ENCODE measurements at places on chromosomes 7 and 10. TPM values are rescaled to one million over a fixed set of nuclear protein-coding genes. Genes with fewer than 3 reads are reported as not detected.
A peak's percentile ranks its signal among the peaks of the same experiment; 100 is the strongest.

The IGF2BP3 gene
- total RNA-seq: 1.2 TPM

The FAM25A gene
- not detected for total RNA-seq

The BTBD16 gene
- not detected for total RNA-seq

DNA sequence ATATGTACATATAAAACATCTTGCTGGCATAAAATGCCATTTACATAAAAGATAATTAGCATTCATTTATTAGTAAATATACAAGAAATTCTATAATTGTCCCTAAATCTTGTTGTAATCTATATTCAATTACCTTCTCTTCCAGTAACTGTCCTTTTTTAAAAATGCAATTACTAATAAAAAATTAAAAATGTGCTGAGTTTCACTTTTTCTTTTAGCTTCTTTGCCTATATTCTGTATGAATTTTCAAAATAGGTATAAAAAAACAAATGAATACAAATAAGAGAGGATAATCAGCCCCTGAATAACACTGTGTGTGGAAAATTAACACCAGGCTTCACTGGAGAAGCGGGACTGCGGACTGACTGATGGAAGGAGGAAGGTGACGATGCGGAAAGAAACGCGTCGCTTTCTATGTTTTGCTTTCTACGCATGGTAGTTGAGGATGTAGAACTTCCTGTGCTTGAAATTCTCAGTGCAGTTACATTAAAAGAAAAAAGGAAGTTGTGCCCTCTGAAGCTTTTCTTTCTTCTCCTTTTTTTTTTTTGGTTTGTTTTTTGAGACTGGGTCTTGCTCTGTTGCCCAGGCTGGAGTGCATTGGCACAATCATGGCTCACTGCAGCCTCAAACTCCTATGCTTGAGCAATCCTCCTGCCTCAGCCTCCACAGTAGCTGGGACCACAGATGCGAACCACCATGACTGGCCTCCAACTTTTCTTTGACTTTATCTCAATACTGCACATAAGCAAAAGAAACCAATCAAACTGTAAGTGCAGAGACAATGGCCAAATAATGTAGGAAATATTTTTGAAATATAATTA lies 7.4 kb upstream of the ZMYND11 start:
- H3K36me3 ChIP-seq: no peaks in the 10 kb centered on the region
- peak overlapping the region; percentile 68 for H3K27ac ChIP-seq
- peaks cover 5% of the 10 kb centered on the region for H3K4me1 ChIP-seq
- DNase-seq: peak; percentile 45

DNA sequence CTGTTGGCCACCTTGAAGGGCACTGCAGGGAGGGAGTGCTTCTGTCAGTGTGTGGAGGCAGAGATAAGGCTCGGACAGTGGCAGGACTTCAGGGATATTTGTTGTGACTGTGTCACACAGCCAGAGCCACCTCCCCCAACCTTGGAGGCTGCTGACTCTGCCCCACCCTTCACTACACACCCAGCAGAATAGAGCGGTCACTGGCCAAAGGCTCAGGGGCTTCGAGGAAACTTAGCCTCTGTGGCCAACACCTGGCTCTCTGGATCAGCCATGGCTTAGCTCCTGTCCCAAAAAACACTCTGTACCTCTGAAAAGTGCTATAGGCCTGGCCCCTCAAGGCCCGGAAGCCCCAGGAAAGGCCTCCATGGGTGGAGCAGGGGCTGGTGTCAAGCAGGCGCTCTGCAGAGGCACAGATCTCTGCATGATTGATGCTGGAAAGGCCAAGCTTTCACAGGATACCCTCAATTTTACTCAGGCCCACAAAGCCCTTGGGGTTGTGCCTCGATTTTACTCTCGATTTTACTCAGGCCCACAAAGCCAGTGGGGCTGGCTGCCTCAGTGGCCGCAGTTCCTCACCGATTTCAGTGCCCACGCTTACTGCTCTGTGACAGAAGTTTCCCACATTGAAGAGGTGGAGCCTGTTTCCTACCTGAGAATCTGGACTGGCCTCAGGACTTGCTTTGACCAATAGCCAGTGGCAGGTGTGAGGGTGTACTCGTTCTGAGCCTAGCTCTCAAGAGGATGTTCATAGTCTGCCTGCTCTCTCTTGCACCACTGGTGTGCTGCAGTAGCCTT lies 113.2 kb upstream of the GPR26 start:
- no peaks in the 10 kb centered on the region for H3K4me1 ChIP-seq
- H3K27me3 ChIP-seq: no peaks in the 10 kb centered on the region
- no peak overlapping the region for H3K27ac ChIP-seq
- no peaks in the 10 kb centered on the region for H3K36me3 ChIP-seq

GRCh38 chr10:13839030-13839429 lies 252.3 kb downstream of the PRPF18 start:
- H3K27ac ChIP-seq: no peak overlapping the region
- H3K4me3 ChIP-seq: no peak overlapping the region

DNA sequence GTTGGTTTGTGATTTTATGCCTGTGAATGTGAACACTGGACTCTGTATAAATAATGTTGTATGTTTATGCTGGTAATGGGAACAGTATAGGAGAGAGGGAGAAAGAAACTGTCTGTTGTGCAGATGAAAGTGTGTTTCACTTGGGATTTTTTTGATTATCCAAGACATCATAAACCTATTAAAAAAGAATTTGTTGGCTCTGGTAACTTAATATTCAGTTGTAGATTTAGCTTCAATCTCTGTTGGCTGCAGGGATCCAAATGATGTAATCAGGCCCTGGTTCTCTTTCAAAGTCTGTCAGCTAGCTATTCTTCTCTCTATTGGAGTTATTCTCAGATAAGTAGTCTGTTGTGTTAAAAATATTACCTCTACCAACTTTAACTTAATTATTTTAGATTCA lies 168.8 kb upstream of the RHOBTB1 start:
- H3K27me3 ChIP-seq: no peaks in the 10 kb centered on the region
- no peak for DNase-seq
- H3K27ac ChIP-seq: no peak overlapping the region
- H3K4me3 ChIP-seq: no peak overlapping the region
- no peaks in the 10 kb centered on the region for H3K4me1 ChIP-seq
- no peaks in the 10 kb centered on the region for H3K36me3 ChIP-seq

- no peak overlapping the region for H3K4me3 ChIP-seq
- H3K36me3 ChIP-seq: peaks cover 10% of the 10 kb centered on the region
- H3K27ac ChIP-seq: no peak overlapping the region
- no peak for DNase-seq
Measured at GRCh38 chr10:809671-810350, 120.3 kb upstream of the DIP2C start.

DNA sequence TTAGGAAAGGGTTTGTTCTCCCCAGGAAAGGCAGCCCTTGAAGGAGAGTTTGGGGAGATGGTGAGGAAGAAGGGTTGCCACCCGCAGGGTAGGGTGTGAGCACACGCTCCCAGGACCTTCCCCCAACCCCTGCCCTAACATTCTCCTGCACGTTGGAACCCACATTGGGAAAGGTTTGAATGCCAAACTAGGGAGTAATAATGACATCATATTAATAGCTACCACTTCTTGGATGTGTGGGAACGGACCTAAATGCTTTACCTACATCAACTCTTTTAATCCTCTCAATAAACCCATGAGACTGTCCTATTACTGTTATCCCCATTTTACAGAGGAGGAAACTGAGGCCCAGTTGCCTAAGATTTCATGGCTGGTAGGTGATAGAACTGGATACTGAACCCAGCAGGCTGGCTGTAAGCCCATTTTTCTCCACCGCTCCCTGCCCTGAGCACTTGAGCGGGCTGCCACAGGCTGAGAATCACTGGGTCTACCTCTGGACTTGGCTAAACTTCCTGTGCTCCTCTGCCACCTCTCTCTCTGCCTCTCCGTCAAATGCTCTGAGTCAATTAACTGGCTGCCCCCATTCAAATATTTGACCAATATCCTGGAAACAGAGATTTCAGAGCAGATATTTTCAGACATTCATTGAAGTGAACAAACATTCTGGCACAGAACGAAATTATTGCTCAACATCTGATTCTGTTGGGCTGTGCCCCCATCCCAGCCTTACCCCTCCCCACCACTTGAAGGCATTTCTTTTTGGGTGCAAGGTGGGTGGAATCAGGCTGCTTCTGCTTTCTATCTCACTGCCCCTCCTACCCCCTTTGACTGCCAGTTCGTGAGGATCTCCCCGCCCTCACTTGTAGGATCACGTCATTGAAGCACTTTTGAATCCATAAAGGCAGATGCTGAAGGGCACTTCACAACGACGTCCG lies 129.7 kb downstream of the C10orf105 start:
- no peak overlapping the region for H3K4me3 ChIP-seq
- H3K27ac ChIP-seq: no peak overlapping the region
- no peaks in the 10 kb centered on the region for H3K36me3 ChIP-seq
- DNase-seq: no peak

DNA sequence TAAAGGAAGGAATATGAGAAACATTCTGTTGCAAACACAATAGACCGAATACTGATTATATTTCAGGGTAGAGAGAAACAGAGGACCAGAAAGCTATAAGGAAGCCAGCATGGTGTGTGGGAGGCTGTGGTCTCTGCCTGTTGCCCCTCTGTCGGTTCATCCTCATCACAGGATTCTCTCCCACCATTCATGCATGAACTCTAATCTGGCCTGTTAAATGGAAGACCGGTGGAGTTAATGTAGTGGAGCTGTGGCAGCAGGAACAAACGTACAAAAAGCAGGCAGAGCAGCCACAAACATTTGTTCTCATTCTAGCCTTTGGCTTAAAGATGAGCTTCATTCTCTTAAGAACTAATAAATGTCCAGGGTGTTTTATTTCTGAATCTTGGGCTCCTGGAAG lies 902.4 kb downstream of the LRMDA start:
- H3K27me3 ChIP-seq: no peaks in the 10 kb centered on the region
- DNase-seq: no peak
- no peak overlapping the region for H3K27ac ChIP-seq
- H3K4me3 ChIP-seq: no peak overlapping the region

DNA sequence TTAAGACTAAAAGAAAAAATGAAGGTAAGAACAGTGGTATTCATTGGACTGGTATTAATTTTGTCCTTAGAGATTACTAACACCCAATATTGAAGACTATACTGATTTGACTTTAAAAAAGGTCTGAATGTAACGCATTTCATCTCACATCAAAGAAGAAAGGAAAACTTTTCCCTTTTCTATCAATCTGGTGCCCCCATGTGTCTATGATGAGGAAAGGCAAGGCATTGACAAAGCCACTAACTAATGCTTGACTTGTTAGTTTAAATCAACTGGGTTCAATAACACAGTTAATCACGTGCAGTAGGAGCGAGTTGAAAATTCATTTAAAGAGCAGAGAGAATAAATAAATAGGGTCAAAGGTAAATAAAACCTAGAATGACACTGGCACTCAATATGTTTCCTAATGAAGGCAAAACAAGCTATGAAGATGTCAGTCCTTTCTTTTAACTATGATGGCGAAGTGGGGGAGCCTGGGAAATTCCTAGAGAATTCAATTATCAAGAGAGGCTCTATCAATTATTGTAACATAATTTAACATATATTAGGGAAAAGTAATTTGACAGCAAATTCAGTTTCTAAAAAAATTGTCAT lies 180.9 kb downstream of the ANK3 start:
- H3K4me1 ChIP-seq: no peaks in the 10 kb centered on the region
- H3K27me3 ChIP-seq: no peaks in the 10 kb centered on the region
- peaks cover 27% of the 10 kb centered on the region for H3K36me3 ChIP-seq
- no peak overlapping the region for H3K27ac ChIP-seq
- H3K4me3 ChIP-seq: no peak overlapping the region

DNA sequence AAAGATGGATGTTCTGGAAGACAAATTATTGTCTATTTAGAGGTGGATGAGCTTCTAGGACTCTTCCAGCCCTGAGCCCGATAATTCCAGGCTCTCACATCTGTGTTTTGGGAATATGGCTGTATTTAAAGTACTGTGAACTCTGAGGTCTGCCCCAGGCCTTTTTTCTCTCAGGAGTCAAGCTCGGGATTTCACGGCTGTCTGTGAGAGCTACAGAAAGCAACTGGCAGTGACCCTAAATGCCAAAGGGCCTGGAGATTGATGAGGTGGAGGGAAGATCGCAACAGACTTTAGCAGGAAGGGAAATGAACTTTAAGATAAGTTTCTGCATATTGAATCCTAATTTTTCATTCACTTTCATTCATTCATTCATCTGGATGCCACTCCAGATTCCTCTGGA lies 51.0 kb upstream of the COL13A1 start:
- H3K27ac ChIP-seq: no peak overlapping the region
- H3K4me1 ChIP-seq: no peaks in the 10 kb centered on the region
- no peaks in the 10 kb centered on the region for H3K27me3 ChIP-seq
- H3K36me3 ChIP-seq: no peaks in the 10 kb centered on the region

DNA sequence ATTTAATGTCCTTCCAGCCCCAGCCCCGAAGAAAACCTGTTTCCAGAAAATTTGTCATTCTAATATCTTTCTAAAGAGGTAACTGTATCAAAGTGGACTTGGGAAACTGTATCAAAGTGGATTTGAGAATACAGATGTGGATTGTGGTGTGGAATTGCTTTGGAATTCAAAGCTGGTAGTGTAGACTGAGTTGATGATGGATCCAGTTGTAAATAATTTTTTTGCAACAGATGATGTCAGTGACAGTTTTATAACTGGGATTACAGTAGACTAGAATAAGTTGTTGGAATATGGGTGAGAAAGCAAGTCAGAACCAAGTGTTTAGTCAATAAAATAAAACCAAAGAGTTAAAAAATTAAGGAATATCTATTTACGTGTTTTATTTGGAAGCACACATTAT lies 202.1 kb downstream of the LRMDA start:
- H3K36me3 ChIP-seq: no peaks in the 10 kb centered on the region
- H3K4me1 ChIP-seq: no peaks in the 10 kb centered on the region
- H3K27ac ChIP-seq: no peak overlapping the region

DNA sequence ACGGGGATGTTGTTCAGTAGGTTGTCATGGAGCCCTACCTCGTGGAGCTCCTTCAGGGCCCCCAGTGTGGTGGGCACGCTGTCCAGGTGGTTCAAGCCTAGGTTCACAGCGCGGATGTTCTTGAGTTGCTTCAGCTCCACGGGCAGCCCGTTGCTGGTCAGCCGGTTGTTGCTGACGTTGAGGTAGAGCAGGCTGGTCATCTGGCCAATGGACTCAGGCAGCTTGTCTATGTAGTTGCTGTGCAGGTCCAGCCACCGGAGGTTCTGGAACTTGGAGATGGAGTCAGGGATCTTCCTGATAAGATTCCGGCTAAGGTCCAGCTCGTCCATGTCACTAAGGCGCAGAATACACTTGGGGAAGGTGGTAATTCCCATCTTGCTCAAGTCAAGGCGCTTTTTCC lies 26.0 kb downstream of the LRRC18 start:
- no peaks in the 10 kb centered on the region for H3K36me3 ChIP-seq
- no peaks in the 10 kb centered on the region for H3K4me1 ChIP-seq
- no peaks in the 10 kb centered on the region for H3K27me3 ChIP-seq

DNA sequence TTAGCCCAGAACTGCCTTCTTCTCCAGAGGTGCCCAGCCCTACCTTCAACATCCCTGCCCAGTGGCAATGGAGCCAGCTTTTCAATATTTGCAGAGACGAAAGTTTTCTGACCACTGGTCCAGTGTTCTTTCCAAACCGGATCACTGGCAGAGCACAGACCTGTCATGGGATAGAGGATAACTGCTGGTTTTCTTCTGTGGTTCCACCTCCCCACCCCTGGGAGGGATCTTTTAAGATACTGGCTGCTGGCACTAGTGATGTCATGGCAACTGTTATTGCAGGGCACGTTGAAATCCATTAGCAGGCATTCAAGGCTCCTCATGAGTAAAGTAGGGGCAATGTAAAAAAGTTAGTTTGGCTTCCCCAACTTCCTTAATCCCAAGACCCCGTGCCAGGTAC lies 387.1 kb downstream of the LRMDA start:
- no peak overlapping the region for H3K4me3 ChIP-seq
- no peaks in the 10 kb centered on the region for H3K36me3 ChIP-seq
- DNase-seq: no peak
